HCT116 (cell line): ENCODE measurements at places on chromosomes 5 and 9.

DNA sequence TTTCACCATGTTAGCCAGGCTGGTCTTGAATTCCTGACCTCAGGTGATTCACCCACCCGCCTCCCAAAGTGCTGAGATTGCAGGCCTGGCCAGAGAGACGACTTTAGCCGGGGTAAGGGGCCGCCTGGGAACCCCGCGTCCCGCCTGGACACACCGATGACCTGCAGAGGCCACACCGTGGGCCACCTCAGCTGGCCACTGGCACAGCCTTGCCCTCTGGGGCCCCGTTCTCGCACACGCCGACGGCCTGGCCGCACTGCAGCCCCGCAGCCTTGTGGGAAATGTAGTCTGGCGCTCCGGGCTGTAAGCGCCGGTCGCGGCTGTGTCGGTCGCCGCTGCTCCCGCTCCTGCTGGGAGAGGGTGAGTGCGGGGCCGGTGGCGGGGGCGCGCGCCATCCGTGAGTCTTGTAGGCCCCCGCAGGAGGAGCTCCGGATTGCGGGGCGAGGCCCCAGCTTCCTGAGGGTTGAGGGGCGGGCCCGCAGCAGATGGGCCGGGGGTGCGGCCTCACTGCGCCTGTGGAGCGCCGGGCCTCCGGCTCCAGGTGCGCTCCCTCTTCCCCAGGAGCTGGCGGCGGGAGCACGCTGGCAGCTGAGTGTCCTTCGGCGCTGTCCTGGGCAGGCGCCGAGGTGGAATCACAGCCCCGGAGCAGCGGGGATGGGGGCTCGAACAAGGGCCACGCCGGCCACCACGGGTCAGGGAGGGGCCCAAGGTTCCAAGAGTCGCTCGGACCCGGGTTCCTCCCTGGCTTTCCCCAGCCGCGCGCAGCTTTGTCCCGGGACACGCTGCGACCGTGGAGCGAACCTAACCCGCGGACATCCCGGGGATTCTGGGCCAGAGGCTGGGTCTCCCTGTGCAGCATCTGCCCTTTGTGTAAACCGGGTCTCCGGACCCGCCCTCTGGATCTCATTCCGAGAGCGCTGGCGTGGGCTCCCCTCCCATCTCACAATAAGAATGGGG is at the start of gene ZFP2:
Gene ZFP2 (plus strand): TSS at position 299 of the 957 bp plus-strand sequence. CDS start 35,401 bp downstream, outside the sequence.
- no peaks in the 10 kb centered on the region for H3K27me3 ChIP-seq
- H3K27ac ChIP-seq, result peak within 1 kb of the TSS; percentile 22; the same call in 1 of the 2 replicates
- peak within 1 kb of the TSS; percentile 52 for H3K4me3 ChIP-seq
- peak; percentile 21 for DNase-seq

DNA sequence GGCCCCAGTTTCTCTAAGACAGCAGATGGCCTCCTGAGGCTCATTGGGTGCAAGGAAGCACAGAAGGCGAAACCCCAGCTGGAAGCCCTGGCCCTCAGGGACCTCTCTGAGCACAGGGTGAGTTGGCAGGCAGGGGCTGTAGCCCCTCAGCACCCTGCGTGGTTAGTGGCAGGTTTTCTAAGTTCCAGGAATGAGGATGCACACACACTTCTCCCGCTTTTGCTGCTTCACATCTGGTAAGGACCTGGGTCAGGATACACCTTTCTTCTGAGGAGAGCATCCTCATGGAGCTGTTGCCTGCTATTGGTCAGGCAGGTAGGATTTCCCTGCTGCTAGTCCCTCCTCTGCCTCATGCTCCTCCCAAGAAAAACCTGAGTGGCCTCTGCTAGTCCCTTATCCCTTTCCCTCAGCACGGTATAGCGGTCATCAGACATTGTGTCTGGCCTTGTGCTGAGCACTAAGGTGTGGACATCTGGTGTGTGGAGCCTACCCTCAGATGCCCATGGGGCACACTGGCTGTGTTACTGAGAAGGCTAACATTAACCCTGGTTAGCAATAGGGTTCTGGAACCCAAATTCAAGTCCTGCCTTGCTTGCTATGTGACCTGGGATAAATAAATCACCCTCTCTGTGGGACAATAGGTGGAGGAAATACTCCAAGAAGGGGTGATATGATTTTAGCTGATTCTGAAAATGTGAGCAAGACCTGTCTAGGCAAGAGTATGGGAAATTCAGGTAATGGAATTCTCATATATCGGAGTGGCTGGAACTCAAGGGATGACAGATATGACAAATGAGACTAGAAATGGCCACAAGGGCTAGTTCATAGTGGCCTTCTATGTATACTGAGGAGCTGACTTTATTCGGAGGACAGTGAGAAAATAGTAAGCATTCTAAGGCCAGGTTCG is 1.6 kb downstream of the SLC22A4 start:
- no peaks in the 10 kb centered on the region for H3K27me3 ChIP-seq
- H3K36me3 ChIP-seq, result no peaks in the 10 kb centered on the region
- H3K4me1 ChIP-seq, result peaks cover 14% of the 10 kb centered on the region
- DNase-seq, result no peak
- peak overlapping the region; percentile 59 for H3K4me3 ChIP-seq
- H3K27ac ChIP-seq, result no peak overlapping the region; the same call in 1 of the 2 replicates

DNA sequence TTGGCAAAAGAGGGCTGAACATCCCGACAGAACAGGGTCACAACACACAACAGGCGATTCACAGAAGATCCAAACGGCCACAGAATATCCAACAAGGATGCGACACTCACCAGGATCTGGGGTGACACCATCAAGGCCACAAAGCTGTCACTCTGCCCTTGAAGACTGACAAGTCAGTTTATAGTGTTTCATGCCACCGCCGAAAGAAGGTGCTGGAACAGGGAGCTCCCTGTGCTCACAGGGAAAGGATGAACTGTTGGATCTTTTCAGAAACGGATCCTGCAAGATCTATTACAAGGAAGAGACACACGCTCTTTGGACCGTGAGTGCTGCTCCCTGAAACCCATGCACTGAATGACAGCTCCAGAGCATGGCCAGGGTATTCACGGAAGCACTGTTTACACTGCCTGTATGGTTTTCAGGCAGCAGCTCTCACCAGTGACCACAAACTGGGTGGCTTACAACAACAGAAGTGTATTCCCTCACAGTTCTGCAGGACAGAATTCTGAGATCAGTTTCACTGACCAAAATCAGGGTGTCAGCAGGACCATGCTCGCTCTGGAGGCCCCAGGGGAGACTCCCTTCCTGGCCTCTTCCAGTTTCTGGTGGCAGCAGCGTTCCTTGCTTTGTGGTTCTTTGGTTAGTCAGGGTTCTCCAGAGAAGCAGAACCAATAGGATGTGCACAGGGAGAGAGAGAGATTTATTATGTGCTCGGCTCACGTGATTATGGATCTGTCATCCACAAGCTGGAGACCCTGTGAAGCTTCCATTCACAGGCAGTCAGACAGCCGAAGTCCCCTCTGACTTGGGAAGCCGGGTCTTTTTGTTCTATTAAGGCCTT is 52.8 kb downstream of the SEMA4D start:
- DNase-seq, result no peak
- no peak overlapping the region for H3K27ac ChIP-seq
- no peaks in the 10 kb centered on the region for H3K27me3 ChIP-seq
- no peaks in the 10 kb centered on the region for H3K36me3 ChIP-seq
- no peak overlapping the region for H3K4me3 ChIP-seq
- H3K4me1 ChIP-seq, result no peaks in the 10 kb centered on the region

GRCh38 chr5:123700624-123701287 is 188.8 kb downstream of the CSNK1G3 start:
- no peak overlapping the region for H3K27ac ChIP-seq
- no peaks in the 10 kb centered on the region for H3K27me3 ChIP-seq
- H3K4me3 ChIP-seq, result no peak overlapping the region
- H3K4me1 ChIP-seq, result no peaks in the 10 kb centered on the region
- no peaks in the 10 kb centered on the region for H3K36me3 ChIP-seq

GRCh38 chr5:175250426-175250825 is 193.6 kb downstream of the DRD1 start:
- DNase-seq, result no peak
- H3K36me3 ChIP-seq, result no peaks in the 10 kb centered on the region
- H3K4me3 ChIP-seq, result no peak overlapping the region

- H3K27me3 ChIP-seq, result no peaks in the 10 kb centered on the region
- H3K36me3 ChIP-seq, result peaks cover 27% of the 10 kb centered on the region
- H3K4me3 ChIP-seq, result no peak overlapping the region
Measured at GRCh38 chr5:644509-644908, 32.4 kb downstream of the CEP72 start.

- H3K4me3 ChIP-seq, result no peak overlapping the region
- no peaks in the 10 kb centered on the region for H3K36me3 ChIP-seq
- no peaks in the 10 kb centered on the region for H3K27me3 ChIP-seq
- DNase-seq, result no peak
Measured at GRCh38 chr9:112484607-112485006, 2.0 kb upstream of the KIAA1958 start.

DNA sequence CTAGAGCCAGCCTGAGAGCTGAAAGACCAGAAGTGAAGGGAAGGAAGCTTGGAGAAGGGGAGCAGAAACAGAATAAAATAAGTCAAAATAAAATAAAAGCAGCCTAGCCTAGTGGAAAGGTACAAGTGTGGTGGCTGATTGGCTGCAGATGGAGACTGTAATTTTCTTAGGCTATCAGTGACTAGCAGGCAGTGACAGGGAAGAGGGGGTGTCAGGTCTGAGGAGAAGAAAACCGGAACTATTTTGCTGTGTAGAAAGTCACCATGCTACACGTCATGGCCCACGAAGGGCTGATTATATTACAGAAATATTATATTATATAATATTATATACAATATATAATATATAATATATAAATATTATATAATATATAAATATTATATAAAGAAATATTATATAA is 98.1 kb upstream of the TAF11L2 start:
- no peaks in the 10 kb centered on the region for H3K4me1 ChIP-seq
- H3K36me3 ChIP-seq, result no peaks in the 10 kb centered on the region
- H3K4me3 ChIP-seq, result no peak overlapping the region
- H3K27ac ChIP-seq, result no peak overlapping the region

- H3K27ac ChIP-seq, result no peak overlapping the region
- no peak overlapping the region for H3K4me3 ChIP-seq
- H3K36me3 ChIP-seq, result no peaks in the 10 kb centered on the region
- DNase-seq, result no peak
- H3K4me1 ChIP-seq, result no peaks in the 10 kb centered on the region
- no peaks in the 10 kb centered on the region for H3K27me3 ChIP-seq
Measured at GRCh38 chr5:160175438-160176218, 53.7 kb upstream of the FABP6 start.

DNA sequence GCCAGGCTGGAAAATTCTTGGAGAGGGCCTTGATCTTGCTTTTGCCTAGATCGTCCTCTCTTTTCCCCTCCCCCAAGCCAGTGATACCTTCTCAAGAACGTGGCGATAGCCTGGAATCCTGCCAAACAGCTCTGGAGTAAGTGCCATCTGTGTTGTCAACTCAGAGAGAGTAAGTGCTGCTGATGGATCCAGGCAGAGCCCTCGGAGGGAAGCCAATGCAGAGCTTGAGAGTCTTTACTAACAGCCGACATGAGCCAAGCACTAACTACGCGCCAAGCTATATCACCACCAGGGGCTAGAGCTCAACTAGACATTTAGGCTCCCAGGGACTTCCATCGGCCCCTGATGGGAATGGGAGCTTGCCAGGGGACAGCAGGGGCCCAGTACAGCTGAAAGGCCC is 17.6 kb downstream of the RAPGEF1 start:
- no peaks in the 10 kb centered on the region for H3K27me3 ChIP-seq
- no peaks in the 10 kb centered on the region for H3K36me3 ChIP-seq
- no peak overlapping the region for H3K4me3 ChIP-seq
- no peak overlapping the region for H3K27ac ChIP-seq
- H3K4me1 ChIP-seq, result peaks cover under 1% of the 10 kb centered on the region; the same call in 1 of the 2 replicates
- DNase-seq, result no peak

GRCh38 chr5:157290981-157291711 is 25.2 kb downstream of the CYFIP2 start:
- no peak overlapping the region for H3K4me3 ChIP-seq
- no peak overlapping the region for H3K27ac ChIP-seq
- H3K36me3 ChIP-seq, result no peaks in the 10 kb centered on the region
- no peaks in the 10 kb centered on the region for H3K27me3 ChIP-seq
- H3K4me1 ChIP-seq, result peaks cover 19% of the 10 kb centered on the region
- no peak for DNase-seq

GRCh38 chr9:120659209-120659608 is 55.1 kb downstream of the MEGF9 start:
- no peaks in the 10 kb centered on the region for H3K27me3 ChIP-seq
- DNase-seq, result no peak
- no peak overlapping the region for H3K27ac ChIP-seq
- H3K4me3 ChIP-seq, result no peak overlapping the region
- no peaks in the 10 kb centered on the region for H3K36me3 ChIP-seq
- no peaks in the 10 kb centered on the region for H3K4me1 ChIP-seq

- DNase-seq, result no peak
- H3K27ac ChIP-seq, result no peak overlapping the region
- H3K4me3 ChIP-seq, result no peak overlapping the region
- H3K4me1 ChIP-seq, result no peaks in the 10 kb centered on the region
- no peaks in the 10 kb centered on the region for H3K36me3 ChIP-seq
- H3K27me3 ChIP-seq, result peaks cover 6% of the 10 kb centered on the region; the same call in 1 of the 2 replicates
Measured at GRCh38 chr5:158606233-158606632, 493.5 kb downstream of the EBF1 start.

DNA sequence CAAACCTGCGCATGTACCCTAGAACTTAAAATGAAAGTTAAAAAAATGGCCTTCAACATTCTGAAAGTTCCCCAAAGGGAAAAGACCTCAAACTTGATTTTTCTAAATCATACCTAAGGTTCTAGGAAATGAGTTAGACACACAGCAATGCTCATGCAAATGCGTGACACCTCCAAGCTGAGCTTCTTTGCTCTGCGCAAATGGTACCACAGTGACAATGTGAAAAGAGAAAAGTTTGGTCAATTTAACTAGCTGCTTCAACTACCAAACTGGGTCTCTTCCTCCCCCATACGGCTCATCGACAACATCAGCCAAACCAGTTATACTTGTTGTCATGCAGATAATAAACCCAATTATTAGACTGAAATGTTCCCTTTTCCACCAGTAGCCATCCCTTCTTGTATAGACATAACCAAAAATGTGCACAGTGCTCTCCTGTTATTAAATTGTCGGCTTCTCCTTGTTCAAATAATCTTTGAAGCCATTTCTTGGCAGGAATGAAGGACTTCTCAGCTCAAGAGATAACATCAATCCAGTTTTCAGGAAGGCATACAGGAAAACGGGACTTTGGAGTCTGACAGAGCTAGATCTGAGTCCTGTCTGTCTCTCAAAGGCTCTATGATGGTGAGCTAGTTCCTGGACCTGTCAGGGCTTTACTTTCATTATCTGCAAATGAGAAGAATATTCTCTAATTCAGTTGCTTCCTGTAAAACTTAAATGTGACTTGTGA is 185.6 kb upstream of the NR3C1 start:
- H3K4me1 ChIP-seq, result no peaks in the 10 kb centered on the region
- H3K27ac ChIP-seq, result no peak overlapping the region
- no peaks in the 10 kb centered on the region for H3K27me3 ChIP-seq
- no peaks in the 10 kb centered on the region for H3K36me3 ChIP-seq
- no peak for DNase-seq
